ENCODE measurements at places on chromosomes 2 and 18.
A peak's percentile ranks its signal among the peaks of the same experiment; 100 is the strongest.

GRCh38 chr18:57062844-57063243 lies 84.0 kb upstream of the BOD1L2 start:
- DNase-seq = no peak

- DNase-seq = peak; percentile 55
Measured at GRCh38 chr2:85905187-85905666, 16.4 kb upstream of the ST3GAL5 start.

DNA sequence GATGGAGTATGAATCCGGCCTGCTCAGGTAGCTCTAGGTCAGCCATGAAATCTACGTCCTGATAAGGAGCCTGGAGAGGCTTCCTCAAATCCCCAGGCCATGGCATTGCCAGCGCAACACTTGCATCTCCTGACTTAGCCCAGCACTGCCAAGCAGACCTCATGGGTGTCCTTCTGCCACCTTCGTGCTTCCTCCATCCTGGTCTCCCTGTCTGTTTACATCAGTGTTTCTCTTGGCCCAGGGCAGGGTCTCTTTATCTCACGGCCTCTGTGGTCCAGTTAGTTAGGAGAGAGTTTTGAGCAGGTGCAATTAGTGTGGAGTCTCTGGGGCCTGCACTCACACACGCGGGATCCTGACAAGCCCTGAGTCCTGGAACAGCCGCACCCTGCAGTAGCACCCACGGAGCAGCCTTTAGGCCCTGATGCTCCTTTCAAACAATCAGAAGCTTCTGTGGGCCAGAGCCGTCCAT lies 193.1 kb upstream of the ARL4C start:
- DNase-seq = no peak

GRCh38 chr2:147327613-147328012 lies 517.2 kb upstream of the ACVR2A start:
- DNase-seq = peak; percentile 69

GRCh38 chr2:177078416-177078815 lies 134.2 kb upstream of the HNRNPA3 start:
- peak; percentile 16 for DNase-seq
